ENCODE measurements at places on chromosomes 6 and 20.

DNA sequence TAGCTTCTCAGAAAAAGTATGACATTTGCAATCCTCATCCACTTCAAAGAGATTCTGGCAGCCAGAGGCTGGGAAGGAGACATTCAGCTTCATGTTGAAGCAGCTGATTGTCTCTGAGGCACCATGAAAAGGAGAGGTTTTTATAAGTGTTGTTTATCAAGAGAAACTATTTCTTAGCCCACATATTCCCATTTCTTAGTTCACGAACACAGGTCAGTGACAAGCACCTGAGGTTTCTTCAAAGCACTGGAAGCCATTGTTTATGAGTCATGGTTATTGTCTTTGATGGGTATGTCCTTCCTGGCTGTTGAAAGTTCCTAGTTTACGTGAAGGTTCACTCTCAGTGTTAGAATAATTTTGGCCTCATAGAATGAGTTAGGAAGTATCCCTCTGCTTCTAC lies 3.0 kb upstream of the DDX43 start:
- DNase-seq: no peak

GRCh38 chr6:56798163-56798562 lies 155.5 kb upstream of the DST start:
- DNase-seq: no peak

- DNase-seq: no peak
Measured at GRCh38 chr20:13865156-13865555, 80.3 kb downstream of the NDUFAF5 start.

- no peak for DNase-seq
Measured at GRCh38 chr6:13544454-13545186, 29.8 kb upstream of the SIRT5 start.

DNA sequence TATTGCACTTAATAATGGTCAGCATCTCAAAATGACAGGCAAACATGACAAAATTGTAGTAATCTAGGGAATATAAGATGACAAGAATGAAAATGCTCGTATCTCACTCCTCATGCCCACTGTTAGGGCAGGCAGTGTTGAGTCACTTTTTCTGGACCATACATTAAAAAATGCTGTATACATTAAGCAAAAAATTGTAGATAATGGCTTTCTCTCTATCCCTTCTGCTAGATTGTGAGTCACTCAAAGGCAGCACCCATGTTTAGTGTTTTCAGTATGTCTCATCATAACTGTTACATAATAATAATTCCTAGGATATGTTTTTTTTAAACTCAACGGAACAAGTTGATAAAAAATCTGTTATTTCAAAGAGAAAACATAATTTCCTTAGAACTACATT lies 199.3 kb downstream of the TENT5A start:
- DNase-seq: no peak

DNA sequence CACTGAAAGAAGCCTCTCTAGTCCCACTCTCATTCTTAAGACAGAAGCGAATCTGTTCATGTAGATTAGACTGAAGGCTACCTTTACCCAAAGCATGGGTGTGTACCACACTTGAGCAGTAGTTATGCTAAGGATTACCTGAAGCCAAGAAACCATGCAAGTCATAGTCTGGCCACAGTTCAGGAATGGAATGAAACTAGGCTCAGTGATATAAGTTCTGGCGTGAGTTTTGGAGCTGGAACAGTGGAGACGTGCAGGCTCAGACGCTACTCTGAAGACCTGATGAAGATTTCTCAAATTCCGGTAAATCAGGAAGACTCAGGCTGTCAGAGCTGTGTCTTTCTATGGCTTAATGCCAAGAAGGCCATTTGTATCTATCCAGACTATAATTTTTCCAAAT lies 219.9 kb downstream of the HDGFL1 start:
- no peak for DNase-seq

DNA sequence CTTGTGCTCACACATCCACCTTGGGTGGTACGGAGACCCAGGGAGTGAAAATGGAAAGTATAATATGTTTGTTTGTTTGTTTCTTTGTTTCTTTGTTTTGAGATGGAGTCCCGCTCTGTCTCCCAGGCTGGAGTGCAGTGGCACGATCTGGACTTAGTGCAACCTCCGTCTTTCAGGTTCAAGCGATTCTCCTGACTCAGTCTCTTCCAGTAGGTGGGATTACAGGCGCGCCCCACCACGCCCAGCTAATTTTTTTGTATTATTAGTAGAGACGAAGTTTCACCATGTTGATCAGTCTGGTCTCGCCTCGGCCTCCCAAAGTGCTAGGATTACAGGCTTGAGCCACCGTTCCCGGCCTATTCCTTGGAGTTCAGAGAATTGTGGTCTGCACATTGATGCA lies 115.4 kb downstream of the TRIM27 start:
- no peak for DNase-seq

- no peak for DNase-seq
Measured at GRCh38 chr6:150491131-150491810, 108.4 kb upstream of the PLEKHG1 start.

GRCh38 chr6:81708113-81708699 lies 44.3 kb downstream of the TENT5A start:
- no peak for DNase-seq
